ENCODE measurements at places on chromosomes 4 and X.

DNA sequence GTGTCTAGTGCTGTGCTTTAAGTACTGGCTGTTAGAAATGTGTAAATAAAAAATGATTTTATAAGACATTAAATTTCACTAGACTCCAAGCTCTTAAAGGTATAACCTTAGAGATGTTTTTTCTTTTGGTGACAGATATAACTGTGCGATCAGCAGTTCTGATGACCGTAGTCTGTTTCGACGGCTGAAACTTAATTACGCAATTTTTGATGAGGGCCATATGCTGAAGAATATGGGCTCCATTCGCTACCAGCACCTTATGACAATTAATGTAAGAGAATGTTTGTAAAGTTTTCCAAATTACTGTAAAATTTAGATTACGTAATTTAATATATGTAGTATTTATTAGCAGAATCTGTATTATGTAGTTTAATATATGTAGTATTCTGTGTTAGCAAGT is 66.4 kb downstream of the HPGDS start:
- DNase-seq: no peak

DNA sequence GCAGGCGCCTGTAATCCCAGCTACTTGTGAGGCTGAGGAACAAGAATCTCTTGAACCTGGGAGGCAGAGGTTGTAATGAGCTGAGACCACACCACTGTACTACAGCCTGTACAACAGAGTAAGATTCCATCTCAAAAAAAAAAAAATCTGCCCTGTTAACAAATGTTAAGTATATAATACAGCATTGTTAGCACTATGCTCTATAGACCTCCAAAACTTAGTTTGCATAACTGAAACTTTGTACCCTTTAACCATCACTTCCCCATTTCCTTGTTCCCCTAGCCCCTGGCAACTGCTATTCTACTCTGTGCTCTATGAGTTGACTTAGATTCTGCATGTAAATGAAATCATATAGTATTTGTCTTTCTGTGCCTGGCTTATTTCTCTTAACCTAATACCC is 76.7 kb downstream of the TAB3 start:
- no peak for DNase-seq

- no peak for DNase-seq
Observed at GRCh38 chr4:39036172-39036571, 4.0 kb upstream of the TMEM156 start.

DNA sequence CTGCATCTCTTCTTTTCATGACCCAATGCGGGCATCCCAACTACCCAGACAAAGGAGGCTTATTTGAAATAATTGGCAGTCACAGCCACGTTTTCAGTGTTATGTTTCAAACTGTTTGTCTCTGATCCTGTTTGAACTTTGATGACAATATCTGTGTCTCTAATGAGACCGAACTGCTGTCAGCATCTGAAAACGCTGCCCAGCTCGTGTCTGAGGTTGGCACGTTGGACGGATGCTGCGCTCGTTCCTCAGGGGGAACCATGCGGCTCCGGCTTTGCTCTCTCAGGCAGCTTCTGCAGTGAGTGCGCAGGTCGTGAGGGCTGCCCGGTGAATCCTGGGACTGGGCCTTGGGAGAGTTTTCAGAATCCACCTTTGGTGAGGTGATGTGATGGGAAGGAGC is 58.4 kb upstream of the SORBS2 start:
- no peak for DNase-seq

GRCh38 chr4:112119353-112119783 is 25.9 kb upstream of the FAM241A start:
- peak; percentile 65 for DNase-seq

Data from GM20000 (cell line).